Thoracic aorta (tissue), 2 donors: ENCODE measurements at places on chromosomes 16 and 17.

GRCh38 chr17:83193336-83194185 lies 114.2 kb downstream of the METRNL start:
- no peak for DNase-seq

GRCh38 chr17:4017377-4017776 lies 53.1 kb upstream of the ATP2A3 start:
- no peak for DNase-seq

- DNase-seq = no peak
Measured at GRCh38 chr16:84559311-84559932, 55.0 kb upstream of the MEAK7 start.

- no peak for DNase-seq
Measured at GRCh38 chr16:15686287-15686686, 36.2 kb downstream of the NDE1 start.

GRCh38 chr16:1527836-1528811 lies 5.3 kb upstream of the TMEM204 start:
- DNase-seq = no peak
